HAP-1 (cell line): ENCODE measurements at places on chromosomes 3 and 15.

- DNase-seq: no peak
Measured at GRCh38 chr15:48964898-48965297, 1.2 kb upstream of the SHC4 start.

DNA sequence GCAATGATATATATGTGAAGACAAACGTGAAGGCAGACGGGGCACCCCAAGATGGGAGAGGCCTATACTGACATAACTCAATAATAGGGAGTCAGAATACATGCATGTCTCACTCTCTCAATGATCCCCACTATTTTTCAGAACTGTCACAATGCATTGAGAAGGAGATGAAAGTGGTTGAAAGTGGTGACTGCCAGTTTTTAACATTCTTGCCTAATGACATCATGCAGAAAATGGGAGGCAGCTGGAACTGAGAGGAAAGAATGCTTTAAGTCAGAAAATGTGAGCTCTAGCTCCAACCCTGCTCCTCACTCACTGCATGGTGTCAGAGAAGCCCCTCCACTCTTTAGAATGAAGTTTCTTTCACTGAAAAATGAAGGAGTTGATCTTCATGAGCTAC is 55.3 kb upstream of the P2RY1 start:
- no peak for DNase-seq

DNA sequence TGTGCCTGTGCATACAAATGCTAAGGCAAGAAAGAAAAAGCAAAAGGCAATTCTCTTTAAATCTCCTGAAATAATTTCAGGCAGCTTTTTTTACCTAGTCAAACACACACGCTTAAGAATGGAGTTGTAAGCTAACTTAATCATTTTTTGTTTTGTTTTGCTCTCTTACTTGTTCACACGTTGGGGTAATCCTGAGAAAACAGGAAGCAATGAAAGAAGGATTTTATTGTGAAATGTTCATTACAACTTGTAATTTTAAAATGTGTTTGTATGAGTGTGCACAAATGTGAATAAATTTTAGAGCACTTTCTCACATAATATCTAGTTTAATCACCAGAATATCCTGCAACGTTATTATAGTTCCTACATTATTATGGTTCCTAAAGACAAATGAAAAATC is 263.8 kb downstream of the LPP start:
- DNase-seq: no peak

- no peak for DNase-seq
Measured at GRCh38 chr15:74955796-74956647, 550 bp downstream of the RPP25 start.

- no peak for DNase-seq
Measured at GRCh38 chr3:107216711-107217110, 160.5 kb upstream of the CCDC54 start.

DNA sequence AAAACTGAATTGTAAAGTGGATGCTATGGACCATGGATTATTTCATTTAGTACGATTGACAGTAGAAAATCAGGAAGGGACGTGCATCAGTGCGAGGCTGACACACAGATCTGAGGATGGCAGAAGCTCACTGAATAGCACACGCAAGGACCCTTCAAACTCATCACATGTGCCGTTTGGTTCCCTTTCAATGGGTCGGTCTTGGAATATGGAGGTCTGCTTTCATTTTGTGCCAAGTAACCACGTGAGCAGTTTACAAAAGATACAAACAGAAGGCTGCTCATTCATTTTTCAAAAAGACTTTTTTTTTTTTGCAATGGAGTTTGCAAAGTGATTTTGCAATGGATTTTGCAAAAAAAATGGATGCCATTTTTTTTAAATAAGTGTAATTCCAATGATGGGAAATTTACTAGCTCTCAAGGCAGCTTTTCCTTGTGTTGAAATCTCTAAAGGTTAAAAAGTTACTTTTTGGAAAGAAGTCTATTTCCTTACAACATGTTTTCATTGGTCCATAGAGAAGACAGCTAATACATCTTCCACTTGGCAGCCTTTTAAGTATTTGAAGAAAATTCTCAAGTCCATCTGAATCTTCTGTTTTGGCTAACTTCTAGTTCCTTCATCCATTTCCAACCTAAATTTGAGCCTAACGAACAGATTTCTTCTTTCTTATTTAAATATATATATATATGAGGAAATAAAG is 392.3 kb upstream of the TPRG1 start:
- DNase-seq: no peak

DNA sequence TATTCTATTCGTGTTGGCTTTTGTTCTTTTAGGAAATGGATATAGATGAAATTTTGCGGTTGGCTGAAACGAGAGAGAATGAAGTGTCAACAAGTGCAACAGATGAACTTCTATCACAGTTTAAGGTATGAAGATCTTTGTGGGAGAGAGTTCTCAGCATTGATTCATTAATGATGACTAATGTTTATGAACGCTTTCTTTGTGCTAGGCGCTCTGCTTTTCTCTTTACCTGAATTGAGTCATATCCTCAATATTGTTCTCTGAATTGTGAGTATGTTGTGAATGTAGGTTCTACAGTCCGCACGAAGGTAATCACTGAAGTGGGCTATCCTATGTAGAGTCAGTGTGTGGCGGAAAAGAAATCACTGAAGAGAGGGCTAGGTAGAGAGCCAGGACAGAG is 81.2 kb downstream of the CHD2 start:
- DNase-seq: no peak

GRCh38 chr3:150394606-150395005 is 13.5 kb upstream of the TSC22D2 start:
- DNase-seq: no peak

- no peak for DNase-seq
Measured at GRCh38 chr3:34983631-34984030, 655.7 kb upstream of the ARPP21 start.

- no peak for DNase-seq
Measured at GRCh38 chr3:102140116-102140515, 290.8 kb downstream of the NFKBIZ start.

GRCh38 chr15:63553388-63553791 is 43.8 kb upstream of the FBXL22 start:
- DNase-seq: peak; percentile 99

- peak; percentile 56 for DNase-seq
Measured at GRCh38 chr3:42653560-42654330, at the start of gene ZBTB47. TSS of gene ZBTB47 (plus strand) at chr3:42653697. CDS start at chr3:42658356, 4,659 bp downstream.

DNA sequence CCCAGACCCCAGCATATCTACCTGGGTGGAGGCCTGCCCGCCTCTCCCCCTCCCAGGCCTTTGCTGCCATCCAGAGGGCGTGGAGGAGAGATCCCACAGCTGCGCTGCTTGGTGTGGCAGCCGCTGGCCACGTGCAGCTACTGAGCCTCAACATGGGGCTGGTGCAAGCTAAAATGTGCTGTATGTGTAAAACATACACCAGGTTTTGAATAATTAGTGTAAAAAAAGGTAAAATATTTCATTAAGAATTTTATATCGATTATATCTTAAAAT is 95.8 kb downstream of the SEC22A start:
- DNase-seq: no peak

GRCh38 chr3:51622413-51622812 is 48.6 kb upstream of the TEX264 start:
- no peak for DNase-seq

DNA sequence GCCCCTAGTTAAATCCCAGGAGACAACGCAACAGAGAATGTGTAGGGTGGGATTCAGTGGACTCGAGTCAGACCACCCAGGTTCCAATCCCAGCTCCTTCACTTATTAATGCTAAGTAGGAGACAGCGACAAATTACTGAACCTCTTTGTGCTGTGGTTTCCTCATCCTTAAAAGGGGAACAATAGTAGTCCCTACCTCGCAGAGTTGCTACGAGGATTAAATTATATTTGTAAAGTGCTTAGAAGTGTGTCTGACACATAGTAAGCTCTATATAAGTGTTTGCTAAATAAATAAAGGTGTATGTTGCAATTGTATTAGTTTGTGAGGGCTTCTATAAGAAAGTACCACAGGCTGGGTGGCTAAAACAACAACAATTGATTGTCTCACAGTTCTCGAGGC is 58.0 kb upstream of the PPARG start:
- DNase-seq: no peak

- peak; percentile 15 for DNase-seq
Measured at GRCh38 chr15:44102675-44103254, 92.3 kb downstream of the FRMD5 start.

GRCh38 chr3:194487289-194488054 is 670 bp upstream of the ATP13A3 start:
- DNase-seq: peak; percentile 51

- peak; percentile 61 for DNase-seq
Measured at GRCh38 chr3:171850960-171851659, 8.0 kb downstream of the TMEM212 start.

GRCh38 chr15:67307156-67307555 is 52.6 kb downstream of the IQCH start:
- no peak for DNase-seq
